ENCODE measurements at places on chromosomes 2 and 18.

DNA sequence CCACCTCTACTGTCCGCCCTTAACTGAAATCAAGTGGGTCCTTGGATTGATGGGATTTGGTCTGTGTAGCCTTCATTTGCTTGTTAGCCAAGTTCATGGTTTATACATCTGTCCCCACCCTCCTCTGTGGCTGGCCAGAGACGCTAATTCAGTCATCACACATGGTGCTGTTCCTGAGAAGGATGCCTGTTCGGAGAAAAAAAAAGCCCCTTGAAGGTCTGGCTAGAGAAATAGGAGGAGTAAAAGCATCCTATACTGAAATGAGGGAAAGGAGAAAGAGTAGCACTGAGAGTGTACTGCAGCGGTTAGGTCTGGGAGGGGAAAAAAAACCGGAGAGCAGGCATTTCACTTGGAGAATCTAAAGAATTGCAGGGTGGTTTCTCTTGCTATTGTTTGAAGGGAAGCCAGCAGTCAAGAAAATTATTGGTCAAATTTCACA, 180.6 kb upstream of the EPAS1 start:
- no peak for DNase-seq

DNA sequence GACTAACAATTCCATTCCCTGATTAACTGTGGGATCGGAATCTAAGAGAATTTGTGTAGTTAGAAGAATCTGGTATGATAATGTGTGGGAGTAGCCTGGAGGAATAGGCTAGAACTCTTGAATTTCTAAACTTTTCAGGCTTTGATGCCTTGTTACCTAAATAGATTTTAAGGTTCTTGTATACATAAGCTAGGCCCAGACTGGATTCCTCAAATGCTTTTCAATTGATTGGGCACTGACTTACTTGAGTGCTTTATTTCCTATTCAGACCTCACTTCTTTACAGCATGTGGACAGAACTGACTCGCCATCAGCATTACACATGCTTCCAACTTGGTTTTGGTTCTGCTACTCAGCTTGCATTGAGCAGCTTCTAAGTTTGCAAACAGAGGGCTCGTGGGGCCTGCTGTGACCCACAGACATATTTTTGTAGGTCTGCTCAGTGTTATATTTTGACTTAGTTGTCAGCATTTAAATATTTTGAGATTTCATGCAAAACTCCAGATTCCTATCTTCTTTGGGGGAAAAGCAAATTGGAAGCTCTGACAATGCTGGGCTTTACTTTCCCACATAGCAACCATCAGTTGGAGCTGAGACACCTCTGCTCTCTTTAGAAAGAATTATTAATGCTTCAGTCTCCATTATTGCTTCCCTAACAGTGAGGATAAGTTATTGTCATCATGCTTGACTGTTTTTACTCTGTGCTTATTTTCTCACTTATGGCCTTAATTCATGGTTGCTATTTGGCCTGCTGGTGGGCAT, 5.7 kb downstream of the PARD3B start:
- no peak for DNase-seq

GRCh38 chr2:42876326-42876751, 84.0 kb upstream of the HAAO start:
- DNase-seq, result no peak

DNA sequence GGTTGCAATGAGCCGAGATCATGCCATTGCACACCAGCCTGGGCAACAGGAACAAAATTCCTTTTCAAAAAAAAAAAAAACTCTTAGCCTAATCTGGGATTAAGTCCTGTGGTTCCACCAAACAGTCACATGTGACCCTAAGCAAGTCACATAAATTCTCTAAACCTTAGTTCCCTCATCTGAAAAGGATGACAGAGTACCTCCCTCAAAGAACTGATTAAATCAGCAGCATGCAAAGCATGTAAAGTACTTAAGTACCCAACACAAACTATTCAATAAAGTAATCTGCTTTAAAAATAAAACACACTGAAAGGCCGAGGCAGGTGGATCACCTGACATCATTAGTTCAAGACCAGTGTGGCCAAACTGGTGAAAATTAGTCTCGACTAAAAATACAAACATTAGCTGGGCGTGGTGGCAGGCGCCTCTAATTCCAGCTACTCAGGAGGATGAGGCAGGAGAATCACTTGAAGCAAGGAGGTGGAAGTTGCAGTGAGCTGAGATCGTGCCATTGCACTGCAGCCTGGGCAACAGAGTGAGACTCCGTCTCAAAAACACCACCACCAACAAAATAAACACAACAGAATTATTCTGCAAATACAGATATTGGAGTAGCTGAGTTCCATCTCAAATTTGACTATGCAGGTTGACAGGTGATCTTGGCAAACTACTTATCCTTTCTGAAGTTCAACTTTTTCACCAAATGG, 7.0 kb downstream of the USP34 start:
- DNase-seq, result no peak

DNA sequence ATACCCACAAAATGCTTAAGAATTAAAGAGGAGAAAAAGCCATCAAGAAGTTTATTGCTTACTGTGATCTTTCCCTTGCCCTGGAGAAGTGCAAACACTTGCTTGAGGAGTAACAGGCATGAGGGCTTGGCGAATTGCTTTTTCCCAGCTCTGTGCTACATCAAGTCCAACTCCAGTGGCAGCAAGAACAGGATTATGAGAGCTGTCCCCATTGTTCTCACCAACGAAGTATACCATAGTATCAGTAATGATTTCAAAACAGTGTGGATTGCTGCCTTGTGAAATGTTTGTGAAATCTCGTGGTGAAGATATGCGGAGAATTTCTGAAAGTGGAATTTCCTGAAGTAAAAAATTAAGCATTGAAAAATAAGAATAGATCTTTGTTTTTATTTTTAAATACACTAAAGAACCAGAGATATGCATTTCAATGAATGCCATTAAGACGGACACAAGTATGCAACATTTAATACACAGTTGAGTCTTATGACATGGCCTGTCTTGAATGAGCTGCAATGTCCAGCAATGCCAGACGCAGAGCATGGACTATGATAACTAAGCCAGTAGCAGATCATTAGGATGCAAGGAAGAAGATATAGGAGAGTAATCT, 43.0 kb downstream of the NDUFAF7 start:
- no peak for DNase-seq

- no peak for DNase-seq
Measured at GRCh38 chr2:131055169-131056065, 37.8 kb downstream of the FAM168B start.

DNA sequence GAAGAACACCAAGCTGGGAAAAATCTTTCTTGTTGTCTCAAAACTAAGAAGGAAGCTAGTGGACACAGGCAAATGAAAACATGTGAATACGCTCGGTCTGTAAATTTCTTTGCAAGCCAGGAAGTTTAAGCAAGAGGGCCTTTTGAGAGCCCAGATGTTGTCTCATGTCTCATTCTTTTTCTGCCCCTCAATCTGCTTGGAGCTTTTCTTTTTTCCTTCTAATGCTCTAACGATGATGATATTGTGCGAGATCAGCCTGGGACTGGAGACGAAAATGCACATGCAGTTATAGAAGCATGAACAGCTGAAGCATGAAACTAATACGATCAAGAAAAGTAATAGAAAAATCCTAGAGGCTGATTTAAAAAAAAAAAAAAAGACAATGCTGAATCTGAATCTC, 138.6 kb upstream of the CHAC2 start:
- no peak for DNase-seq

GRCh38 chr18:58024139-58024538, 19.9 kb upstream of the NEDD4L start:
- DNase-seq, result no peak

DNA sequence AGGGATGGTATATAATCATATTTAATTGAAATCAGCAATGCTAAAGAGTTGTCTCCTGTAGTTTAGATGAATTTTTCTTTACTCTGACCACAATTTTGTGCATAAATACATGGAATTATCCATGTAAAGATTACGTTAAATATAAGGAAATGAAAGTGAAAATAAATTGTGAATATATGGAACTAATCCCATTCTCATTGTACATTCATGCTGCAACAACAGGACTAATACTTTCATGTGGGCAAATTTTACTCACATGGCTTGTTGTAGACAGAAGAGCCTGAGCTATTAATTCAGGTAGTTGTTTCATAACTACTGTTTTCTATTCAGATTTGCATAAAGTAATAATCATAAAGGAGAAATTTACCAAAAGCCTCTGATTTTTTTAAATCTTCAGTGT, 357.8 kb downstream of the ARHGAP15 start:
- no peak for DNase-seq

DNA sequence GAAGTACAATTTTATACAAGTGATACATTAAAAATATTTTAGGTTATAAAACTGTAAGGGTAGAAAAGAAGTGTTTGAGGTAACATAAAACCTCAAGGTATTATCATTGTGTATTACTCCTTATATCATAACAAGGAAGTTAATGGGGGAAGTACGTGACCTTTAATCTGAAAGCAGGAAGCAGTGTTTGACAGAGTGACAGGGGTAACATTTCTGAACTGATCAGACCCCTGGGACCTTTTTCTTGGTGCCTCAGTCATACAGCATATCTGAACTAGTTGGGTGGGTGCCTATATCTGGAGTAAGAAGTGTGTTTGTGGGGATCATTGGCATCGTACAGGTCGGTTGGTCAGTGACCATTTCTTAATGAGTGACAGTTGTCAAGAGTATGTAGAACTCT, 43.0 kb downstream of the MALT1 start:
- DNase-seq, result no peak

DNA sequence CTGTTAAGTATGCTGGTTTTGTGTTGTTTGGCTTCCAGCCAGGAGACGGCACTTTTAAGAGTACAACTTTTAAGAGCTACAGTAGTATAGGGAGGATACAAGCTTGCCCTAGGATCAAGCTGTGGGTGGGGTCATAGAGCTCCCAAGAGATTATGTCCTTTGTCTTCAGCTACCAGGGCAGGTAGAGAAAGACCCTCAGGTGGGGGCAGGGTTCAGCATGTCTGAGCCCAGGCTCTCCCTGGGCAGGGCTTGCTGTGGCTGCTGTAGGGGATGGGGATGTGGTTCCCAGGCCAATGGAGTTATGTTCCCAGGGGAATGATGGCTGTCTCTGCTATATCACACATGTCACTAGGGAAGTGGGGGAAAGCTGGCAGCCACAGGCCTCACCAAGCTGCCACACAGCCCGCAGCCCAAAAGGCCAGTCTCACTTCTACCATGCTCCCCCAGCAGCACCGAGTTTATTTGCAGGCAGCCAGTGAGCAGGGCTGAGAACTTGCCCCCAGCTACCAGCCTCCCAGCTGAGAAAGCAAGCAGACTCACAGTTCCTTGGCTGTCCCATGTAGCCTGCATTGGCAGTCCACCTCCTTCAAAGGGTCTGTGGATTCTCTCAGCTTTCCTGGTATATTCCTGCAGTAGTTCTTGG, 105.7 kb upstream of the ERBB4 start:
- no peak for DNase-seq

DNA sequence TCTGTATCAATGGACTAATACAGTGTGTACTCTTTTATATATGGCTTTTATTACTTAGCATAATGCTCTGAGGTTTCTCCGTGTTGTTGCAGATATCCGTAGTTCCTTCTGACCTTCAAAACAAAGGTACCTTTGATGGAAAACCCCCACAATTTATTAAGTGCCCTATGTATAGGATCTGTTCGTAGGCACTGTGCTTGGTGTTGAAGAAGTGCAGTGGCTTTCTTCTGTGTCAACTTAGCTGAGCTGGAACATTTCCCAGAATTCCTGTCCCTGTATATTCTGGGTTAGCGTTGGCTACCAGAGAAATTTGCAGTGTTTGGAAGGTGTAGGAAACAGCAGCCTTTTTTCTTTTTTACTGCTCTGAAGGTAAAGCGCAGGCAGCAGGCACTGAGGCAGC, 56.3 kb upstream of the MSH2 start:
- no peak for DNase-seq

DNA sequence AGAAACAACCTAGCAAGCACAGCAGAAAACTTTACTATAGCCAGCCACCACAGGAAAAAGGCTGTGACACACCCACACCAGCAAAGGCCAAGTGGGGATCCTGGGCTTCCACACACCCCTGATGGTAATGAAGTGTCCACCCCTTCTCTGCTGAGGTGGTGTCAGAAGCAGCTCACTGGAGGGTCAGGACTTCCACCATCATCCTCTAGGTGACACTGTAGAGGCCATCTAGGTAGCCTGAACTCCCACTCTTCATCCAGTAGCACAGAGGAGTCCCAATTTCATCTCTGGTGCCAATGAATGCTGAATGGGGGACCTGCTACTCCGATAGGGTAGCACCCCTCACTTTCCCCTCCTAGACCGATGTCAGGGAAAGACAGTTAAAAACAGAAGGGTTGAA, 1544.4 kb downstream of the LRP1B start:
- DNase-seq, result no peak

DNA sequence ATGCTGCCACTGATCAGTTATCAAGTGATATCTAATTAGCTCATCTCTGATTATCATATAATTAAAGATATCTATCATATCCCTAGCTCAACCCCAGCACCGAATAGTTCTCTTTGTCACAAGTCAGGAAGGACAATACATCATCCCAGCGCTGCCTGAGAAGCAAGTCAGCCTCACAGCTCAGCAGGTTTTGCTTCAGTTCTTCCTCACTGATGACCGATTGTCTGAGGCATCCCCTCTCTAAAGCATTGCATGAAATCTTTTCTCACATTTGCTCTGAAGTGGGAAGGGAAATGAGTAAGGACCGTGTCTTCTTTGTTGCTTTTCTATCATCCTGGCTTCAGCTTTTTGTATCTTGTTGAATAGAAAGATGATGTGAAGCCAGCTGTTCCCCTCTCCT, 247.9 kb downstream of the CMPK2 start:
- DNase-seq, result no peak

DNA sequence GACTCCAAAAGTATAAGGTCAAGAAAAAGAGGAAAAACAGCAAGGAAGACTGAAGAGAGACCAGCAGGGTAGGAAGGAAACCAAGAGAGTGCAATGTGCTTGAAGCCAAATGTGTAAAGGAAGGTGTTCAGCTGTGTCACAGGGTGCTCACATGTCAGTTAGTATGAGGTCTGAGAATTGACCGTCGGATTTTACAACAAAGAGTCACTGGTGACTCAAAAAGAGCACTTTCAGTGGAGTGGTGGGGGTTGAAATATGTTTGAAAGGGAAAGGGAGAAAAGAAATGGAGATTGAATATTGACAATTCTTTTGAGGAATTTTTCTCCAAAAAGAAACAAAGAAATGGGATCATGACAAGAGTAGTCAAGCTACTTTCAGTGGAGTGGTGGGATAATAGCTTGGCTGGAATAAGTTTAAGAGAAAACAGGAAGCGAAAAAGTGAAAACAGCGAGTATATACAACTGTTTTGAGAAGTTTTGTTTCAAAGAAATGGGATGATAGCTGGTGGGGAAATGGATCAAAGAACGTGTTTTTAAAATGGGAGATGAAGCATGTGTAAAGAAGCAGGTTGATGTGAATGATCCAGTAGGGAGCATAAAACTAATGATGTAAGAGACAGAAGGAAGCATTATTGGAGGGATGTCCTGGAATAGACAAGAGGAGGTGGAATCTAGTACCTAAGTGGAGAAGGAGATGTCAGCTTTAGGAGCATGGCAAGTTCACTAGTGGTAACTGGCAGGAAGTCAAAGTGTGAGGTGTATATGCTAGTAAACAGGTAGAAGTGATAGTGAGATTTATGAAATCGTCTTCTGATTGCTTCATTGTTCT, 3.6 kb upstream of the TSPYL6 start:
- no peak for DNase-seq
